ENCODE measurements at places on chromosomes 3 and 15.

GRCh38 chr3:126016616-126017015 lies 47.6 kb downstream of the ROPN1B start:
- no peak for DNase-seq

GRCh38 chr3:52093756-52094545 lies 37.6 kb upstream of the DUSP7 start:
- no peak for DNase-seq

DNA sequence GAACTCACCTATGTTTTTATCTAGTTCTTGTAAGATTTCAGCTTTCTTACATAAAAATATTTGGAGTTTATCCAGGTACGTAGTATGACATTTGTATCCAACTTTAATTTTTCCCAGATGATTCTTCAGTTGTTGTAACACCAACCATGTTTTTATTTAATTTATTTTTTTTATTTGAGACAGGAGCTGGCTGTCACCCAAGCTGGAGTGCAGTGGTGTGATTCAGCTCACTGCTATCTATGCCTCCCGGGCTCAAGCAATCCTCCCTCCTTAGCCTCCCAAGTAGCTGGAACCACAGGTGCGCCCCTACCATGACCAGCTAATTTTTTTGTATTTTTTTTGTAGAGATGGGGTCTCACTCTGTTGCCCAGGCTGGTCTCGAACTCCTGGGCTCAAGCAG lies 6.6 kb downstream of the XYLB start:
- DNase-seq: no peak

GRCh38 chr3:3005146-3005744 lies 104.9 kb downstream of the IL5RA start:
- no peak for DNase-seq

DNA sequence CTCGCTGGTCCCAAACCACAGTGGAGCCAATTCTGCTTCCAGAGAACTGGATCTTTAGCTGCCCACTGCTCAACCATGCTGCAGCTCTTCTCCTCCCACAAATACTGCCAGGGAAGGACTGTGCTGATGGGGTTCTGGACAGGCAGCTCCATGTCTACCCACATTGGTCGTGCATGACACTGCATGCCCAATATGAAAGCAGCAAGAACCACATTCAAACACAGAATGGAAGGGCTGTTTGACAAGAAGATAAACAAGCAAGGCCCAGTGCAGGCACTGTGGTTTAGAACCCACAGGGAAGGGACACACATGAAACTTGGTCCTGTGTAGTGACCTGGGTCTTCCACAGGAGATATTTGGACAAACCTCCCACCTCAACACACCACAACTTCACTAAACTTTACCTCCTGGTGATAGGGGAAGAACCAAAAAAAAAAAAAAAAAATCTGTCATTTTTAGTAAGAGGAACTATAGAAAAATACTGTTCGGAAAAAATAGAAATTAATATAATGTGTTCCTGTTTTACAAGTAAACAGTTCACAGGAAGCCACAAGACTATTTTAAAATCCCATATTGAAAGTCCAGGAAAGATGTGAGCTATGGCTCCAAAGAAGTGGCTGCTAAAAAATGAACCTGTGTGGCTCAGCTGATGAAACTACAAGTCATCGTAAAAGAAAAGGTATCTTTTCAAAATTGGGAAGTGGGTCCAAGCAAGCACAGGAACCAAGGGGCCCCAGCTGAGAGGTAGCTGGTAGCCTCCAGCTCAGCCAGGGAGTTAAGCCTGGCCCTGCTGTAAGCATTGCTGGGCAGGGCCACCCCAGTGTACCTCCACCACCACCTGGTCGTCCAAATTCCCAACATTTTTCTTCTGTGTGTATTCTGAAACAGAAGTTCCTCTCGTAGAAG lies 77.7 kb upstream of the ACAN start:
- DNase-seq: no peak

DNA sequence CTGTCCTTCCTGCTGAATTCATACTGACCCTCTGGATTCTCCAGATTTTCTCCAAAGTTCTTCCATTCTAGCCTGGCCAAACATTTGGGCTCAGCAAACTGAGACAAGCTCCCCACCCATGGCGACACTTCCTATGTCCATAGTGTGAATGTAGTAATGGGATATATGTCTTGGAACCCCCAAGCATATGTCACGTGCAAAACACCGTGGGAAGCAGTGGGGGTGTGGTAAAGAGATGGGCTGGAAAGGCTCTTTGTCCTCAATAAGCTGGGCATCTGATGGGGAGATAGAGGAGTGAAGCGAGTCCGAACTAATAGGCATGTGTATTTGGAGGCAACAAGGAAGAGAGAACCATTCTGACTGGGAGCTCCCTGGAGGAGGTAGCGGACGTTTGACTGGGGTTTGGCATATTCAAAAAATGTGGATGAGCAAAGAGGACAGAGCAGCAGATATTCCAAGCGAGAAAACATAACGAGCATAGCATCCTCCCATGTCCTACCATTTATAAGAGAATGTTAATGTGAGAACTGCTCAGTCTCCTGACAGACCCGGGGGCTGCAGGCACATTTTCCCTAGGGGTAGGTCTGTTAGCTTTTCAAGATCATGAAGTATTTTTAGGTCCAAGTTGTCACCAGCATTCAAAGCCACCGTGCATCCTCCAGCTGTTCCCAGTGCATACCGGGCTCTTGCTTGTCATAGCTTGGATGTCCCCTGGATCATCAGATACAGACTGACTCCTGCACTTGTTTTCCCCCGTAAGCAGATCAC lies 25.6 kb downstream of the TPM1 start:
- DNase-seq: no peak

GRCh38 chr15:31605467-31605931 lies 278.9 kb downstream of the KLF13 start:
- no peak for DNase-seq

- DNase-seq: no peak
Measured at GRCh38 chr3:25821746-25822573, 32.1 kb downstream of the OXSM start.

DNA sequence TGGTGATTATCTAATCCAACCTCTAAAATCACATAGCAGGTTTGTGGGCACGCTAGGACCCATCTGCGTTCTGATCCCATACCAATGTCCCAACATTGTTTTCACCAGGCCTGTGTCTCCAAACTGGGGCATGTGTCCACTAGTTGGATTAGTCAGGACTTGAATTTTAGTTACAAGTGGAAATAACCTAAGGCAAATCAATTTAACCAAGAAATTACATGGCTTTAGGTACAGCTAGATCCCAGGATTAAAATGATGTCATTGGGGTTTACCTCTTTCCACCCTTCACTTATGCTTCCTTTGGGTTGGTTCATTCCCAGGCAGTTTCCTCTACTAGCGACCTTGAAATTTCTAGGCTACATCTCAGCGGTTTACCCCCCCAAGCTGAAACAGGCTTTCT lies 47.2 kb upstream of the PXYLP1 start:
- DNase-seq: no peak

GRCh38 chr3:158456114-158456513 lies 114.9 kb upstream of the MLF1 start:
- no peak for DNase-seq

- no peak for DNase-seq
Measured at GRCh38 chr3:112320691-112321090, 12.3 kb upstream of the CD200 start.

DNA sequence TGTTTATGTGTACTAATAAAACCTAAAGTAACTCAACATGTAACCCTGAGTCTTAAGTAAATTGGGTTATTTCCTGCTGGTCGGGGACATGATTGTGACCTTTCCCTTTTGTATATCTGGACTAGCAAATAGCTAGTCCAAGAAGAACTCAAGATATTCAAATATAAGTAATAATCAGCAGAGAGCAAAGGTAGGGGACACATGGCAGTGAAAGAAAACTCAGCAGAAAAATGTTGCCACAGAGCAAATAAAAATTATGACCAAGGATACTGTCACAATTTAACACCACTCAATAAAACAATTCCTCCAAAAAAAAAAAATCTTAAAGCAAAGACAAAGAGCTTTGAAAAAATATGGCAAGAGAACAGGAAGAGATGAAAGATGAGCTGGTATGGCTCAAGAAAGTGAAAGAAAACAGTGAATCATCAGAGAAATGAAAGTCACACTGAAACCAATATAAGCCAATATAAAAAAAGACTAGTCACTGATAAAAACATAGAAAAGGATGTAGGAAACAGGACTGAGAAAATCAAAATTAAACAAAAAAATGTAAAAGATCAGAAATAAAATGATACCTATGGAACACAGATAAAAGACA lies 43.4 kb downstream of the HLTF start:
- DNase-seq: no peak

GRCh38 chr3:106454497-106454896 lies 585.7 kb upstream of the CBLB start:
- DNase-seq: no peak

DNA sequence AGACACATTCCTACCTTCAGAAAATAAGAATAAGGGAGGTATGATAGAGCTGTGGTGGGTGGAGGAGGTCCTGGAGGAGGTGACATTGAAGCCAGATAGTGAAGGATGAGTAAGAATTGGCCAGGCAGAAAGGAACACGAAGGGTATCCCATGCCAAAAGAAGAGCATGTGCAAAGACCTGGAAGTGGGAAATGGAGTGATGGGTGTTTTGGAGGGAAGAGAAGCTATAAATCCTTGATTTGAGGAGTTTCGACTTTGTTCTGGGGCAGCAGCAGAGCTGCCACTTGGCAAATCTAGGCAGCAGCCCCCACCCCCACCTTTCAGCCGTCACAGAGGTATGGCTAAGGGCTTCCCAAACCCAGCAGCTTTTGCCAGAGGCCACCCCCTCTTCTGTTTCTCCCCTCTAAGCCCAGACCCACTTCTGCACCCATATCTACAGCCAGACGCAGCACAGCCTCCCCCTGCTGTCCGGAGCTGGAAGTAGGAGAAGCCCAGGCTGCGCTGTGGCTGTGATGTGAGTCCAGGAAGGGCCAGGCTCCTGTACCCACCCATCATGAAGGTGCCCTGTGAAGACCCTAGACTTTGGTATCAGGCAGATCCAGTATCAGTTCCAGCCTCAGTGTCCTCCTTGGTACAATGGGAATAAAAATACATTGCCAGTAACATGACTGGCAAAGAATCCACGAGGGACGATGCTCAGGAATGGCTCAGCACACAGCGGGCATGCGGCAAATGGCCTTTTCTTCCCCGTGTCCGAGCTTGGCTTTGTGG lies 188.7 kb upstream of the LINGO1 start:
- DNase-seq: no peak

- DNase-seq: no peak
Measured at GRCh38 chr3:143770391-143770790, 77.9 kb downstream of the SLC9A9 start.

DNA sequence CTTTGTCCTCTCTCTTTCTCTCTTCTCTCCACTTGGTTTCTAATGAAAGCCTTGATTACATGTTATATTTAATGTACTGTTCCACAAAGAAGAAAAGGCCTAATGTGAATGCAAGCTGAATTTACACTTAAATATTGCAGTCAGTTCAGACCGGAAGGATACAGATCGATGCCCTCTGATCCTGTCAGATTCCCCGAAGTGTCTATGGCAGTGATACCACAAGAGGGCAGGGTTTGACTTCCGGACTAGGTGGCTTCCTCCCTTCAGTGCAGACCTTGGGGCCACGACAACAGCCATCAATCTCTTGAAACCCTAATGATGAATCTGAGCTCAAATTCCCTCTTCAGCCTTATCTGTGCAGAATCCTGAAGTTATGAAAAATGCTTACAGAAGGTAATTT lies 29.5 kb downstream of the AGTR1 start:
- no peak for DNase-seq

GRCh38 chr3:169710619-169711018 lies 47.1 kb upstream of the MECOM start:
- no peak for DNase-seq

DNA sequence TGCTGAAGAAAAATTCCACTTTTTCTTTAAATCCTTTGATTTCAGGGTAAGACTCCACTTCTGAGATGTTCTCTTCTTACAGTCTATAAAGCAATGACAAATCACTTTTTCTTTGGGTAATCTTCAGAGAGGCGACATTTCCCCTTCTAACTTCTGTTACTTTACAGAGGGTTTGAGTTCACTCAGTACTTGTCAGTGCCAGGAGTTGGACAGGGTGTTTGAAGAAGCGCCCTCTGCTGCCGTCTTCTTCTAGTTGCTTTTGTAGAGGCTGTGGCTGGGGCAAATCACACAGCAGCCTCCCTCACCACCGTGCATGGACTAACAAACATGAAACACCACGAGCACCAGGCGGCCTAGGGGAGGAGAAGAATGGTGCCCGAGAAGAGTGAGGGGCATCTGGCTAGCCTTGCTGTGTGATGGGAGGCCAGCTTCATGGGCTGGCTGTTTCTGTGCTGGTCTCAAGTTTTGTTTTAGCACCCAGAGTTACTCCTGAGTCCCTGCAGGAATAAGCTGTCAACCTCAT lies at the start of gene CD80:
CD80 (minus strand) TSS at position 174 of the 523 bp plus-strand sequence. CDS start 1,886 bp downstream, outside the sequence.
- DNase-seq: peak; percentile 58

DNA sequence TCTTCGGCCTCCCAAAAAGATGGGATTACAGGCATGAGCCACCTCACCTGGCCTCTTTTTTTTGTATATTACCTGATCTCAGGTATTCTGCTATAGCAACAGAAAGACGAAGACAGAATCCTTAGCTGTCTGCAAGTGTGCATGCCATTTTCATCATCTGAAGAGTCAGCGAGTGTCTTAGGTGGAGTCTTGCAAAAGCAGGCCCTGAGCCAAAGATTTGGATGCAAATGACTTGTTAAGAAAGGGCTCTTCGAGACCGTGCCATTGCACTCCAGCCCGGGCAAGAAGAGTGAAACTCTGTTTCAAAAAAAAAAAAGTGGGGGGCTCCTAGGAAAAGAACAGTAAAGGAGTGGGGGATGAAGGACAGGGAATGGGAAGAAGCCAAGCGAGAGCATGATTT lies 10.2 kb upstream of the TRIM69 start:
- DNase-seq: no peak

GRCh38 chr3:73718326-73719110 lies 93.8 kb upstream of the PDZRN3 start:
- DNase-seq: no peak

DNA sequence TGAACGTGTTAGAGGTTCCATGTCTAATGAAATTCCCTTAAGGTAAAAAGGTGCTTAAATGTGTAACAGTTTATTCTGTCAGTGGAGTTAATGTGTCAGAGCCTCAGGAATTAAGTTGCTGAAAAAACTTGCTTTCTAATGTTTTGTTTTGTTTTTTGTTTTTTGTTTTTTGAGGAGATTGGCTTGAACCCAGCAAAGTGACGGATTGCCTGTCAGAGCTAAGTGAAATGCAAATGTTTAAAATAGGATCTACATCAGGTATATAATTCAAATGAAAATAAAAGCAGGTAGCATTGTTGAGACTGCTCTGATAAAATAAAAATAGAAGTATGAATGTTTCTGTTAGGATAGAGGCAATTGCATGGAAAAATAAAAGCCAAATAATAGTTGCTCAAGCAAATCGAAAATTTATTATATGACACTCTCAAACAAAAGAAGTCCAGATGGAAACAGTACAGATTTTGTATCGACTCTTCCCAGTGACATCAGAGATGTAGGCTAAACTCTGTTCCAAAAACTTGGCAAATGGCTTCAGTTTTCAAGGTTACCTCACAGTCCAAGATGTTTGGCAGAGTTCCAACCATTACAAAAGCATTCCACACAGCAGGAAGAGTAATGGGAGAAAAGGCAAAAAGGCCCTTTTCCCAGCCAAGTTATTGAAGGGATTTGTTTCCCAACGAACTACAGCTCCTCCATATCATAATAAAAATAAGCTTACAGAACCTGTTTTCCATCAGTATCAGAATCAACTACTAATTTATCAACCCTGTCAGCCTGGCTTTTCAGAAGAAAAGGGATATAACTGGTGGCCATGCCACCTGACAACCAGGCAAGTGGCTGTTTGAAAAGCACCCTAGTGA lies 291.0 kb downstream of the TBL1XR1 start:
- no peak for DNase-seq

GRCh38 chr3:154247806-154248415 lies 76.4 kb downstream of the DHX36 start:
- DNase-seq: no peak

GRCh38 chr3:100090669-100091005 lies 23.7 kb downstream of the FILIP1L start:
- no peak for DNase-seq

Measured in activated B cell treated with CpG ODN at 0.5 μM for 24 hours (primary cell).